Putamen (tissue), 1 donor: ENCODE measurements at places on chromosomes 11 and 22.

DNA sequence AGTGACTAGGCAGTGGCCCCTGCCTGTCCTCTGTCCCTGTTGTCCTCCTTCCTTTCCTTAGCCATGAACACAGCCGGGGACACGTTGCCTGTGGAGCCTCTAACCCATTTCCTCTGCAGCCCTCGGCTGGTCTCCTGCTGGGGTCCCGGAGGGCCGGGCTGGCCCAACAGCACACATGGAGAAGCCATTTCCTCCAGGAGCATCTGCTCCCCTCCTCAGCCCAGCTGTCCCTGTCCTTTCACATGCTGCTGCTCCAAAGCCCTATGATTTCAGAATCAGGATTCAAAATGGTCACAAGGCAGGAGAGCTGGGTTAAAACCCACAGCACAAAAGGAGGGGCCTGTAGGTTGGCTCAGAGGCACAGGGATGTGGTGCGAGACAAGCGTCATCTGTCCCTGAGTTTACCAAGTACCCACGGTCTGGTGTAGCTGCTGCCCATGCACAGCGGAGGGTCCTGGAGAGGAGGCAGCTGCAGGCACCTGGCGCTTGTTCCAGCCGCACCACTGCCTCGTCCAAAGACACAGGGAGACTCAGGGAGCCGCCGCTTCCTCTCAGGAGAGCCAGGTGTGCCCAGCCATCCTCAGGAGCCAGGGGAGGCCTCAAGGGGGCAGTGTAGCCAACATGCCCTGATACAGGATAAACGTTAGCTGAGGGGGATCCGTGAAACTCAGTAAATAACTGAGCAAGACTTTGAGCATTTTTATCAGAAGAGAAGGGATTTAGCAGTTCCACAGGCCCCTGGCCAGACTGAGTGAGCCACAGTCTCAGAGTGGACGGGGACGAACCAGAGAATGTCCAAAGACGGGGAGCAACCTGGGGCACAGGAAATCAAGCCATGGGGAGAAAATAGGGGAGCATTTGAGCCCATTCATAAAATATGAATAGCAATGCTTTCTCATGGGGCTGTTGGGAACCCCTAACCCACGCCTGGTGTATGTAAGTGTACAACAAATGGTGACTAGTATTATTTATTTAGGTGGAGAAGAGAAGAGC lies 3.9 kb upstream of the VSIG10L2 start:
- no peak for DNase-seq

DNA sequence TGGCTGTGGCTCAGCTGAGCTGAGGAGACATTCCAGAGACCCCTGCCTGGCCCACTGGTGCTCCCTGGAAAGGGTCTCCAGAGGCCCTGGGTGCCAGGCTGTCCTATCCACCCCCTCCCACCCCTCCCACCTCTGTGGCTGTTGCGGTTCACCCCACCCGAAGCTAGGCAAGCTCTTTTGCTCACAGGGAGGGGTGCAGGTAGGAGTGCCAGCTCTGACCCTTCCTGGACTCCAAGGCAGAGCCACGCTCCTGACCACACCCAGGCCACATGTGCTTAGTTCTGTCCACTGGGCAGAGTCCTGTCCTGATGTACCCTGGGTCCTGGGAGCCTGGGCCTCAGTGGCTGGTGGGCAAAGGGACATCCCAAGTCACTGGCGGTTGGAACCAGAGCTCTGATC lies 16.4 kb downstream of the IL17REL start:
- no peak for DNase-seq

GRCh38 chr22:33114565-33114964 lies 56.4 kb upstream of the SYN3 start:
- DNase-seq = no peak

GRCh38 chr22:23536821-23537345 lies 43.2 kb downstream of the IGLL1 start:
- DNase-seq = no peak
